Activated CD4-positive, alpha-beta T cell treated with anti-CD3 and anti-CD28 coated beads, Interleukin-2, amount 50 U/mL, for 4 hours (primary cell): ENCODE measurements at places on chromosomes 7 and 10.

DNA sequence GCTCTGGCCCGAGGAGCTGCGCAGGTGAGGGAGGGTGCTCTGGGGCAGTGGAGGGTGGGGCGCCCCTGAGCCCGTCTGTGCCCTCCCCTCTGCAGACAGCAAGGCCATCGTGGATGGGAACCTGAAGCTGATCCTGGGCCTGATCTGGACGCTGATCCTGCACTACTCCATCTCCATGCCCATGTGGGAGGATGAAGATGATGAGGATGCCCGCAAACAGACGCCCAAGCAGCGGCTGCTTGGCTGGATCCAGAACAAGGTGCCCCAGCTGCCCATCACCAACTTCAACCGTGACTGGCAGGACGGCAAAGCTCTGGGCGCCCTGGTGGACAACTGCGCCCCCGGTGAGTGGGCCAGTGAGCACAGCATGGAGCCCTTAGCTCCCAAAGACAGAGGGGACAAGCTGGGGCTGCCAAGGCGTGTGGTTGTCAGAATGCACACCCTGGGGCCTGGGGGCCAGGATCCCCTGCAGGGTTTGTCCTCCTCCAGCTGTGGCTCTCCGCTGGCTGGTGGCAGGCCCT is 5.1 kb downstream of the FLNC start:
- DNase-seq = no peak

- no peak for DNase-seq
Observed at GRCh38 chr7:8408871-8409270, 24.5 kb upstream of the NXPH1 start.

- no peak for DNase-seq
Observed at GRCh38 chr10:126087796-126088505, 191.6 kb downstream of the FANK1 start.

GRCh38 chr10:24408365-24408764 is 199.4 kb downstream of the KIAA1217 start:
- DNase-seq = no peak

DNA sequence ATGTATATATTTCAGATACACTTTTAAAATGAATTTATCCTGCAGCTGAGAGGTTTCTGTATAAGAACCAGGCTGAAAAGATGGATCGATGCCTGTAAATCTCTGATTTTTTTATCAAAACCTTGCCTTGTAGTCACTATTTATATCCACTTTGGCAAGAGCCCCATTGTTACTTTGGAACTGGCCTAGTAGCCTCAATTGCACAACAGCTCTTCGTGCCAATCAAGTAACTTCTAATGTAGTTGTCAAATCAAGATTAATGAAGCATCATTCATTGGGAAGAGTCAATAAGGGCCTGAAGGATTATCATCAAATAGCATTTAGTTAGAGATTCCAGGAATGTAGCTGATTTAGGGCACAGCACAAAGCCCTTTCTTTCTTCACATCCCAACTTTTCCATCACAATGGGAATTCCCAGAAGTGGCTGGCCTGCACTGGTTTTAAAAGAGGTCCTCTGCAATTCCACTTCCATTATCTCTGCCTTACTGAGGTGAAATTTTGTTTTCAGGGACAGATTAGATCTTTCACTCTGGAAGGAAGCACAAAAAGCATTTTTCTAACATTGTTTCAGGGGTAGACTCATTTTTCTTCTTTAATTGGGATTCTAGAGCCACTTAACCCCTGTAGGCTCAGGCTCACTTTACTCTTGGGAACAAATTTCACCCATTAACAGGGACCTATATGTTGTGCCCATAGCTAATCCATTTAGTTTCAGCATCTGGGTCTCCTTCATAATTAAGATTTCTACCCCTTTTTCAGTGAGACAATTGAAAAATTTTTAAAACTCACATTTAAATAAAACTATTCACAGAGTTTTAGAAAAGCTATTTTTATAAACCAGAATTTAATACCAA is 97.8 kb downstream of the CALCR start:
- DNase-seq = no peak

DNA sequence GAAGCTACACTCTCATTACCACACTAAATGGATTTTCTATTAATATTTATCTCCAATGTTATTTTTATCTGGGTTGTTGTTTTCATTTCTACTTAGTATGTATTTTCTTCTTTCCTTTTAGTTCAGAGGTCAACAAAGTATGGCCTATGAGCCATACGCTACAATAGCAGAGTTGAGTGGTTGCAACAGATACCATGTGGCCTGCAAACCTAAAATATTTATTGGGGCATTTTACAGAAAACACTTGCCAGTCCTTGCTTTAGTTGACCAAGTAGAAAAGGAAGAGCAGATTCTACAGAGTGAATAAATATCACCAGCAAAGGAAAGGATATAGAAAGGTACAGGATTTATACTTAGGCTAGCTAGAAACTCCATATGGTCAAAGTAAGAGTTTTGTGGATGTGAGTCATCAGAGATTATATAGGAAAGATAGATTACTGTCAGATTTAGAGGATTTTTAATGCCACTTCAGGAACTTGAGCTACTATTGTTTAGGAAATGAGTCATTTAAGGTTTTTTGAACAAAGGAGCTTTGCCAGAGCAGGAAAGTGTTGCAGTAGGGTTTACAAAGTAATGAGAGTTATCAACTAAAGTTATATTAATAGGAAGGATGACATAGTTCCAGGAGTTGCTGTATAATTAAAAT is 323.3 kb upstream of the KAT6B start:
- DNase-seq = no peak

GRCh38 chr10:7928536-7928935 is 110.2 kb downstream of the TAF3 start:
- no peak for DNase-seq

- DNase-seq = no peak
Observed at GRCh38 chr7:50362142-50362541, 57.6 kb downstream of the IKZF1 start.

DNA sequence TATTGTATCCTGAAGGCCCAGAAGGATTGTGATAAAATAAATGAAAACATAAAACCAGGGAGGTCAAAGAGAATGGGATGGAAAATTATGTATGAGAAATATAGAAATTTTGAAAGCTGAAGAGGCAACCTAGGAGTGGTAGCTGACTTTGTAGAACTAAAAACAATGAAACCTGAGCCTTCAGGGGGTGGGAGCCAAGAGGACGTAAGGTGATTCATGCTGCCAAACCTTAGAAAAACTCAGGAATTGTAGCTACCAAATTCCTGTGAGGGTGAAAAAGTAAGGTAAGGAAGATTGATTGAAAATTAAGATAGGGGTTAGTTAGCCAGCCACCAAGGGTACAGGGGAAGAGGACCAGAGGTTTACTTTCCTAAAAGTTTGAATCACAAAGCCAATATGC is 213.2 kb downstream of the KCND2 start:
- no peak for DNase-seq

- no peak for DNase-seq
Observed at GRCh38 chr7:127850195-127850594, 181.0 kb downstream of the LRRC4 start.

DNA sequence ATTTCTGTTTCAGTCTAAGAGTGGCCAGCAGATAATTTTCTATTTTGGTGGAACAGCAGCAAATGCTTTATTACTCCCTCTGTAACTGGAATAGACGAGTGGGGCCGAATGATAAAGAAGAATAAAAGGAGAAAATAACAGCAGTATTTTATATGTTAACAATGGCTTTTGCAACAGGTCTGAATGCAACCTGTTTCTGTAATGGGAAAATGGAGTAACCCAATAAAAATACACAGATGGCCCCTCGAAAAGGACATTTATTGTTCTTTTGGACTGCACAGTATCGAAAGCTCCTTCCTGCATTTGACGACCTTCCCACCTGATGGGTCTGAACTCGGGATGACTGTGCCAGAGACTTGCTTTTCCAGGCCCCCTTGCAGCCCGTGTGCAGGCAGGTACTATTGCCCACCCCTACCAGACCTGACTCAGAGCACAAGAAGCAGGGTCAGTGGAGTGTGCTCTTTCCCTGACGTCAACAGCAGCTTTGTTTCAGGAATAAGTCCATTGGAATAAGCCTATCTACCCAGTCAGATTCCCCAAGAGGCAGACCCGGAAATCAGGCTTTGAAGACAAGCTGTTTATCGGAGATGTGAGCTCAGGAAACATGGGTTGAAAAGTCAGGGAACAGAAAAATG is 306.5 kb upstream of the NEBL start:
- DNase-seq = no peak

DNA sequence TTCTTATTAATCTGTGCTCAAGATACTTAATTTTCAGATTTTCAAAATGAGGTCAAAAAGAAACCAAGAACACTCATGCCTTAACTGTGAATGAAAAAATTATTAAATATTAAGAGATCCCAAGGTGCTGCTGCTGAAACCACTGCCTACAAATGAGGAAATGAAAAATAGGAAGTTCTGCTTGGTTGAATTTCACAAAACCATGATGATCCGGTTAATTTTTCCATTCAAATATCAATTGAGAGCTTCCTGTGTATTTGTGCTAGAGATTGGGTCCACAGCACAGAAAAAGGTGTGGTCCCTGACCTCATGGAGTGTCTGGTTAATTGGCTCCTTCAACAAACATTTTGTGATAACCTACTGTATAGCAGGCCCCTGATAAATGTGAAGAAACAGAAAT is 132.7 kb upstream of the YAE1 start:
- no peak for DNase-seq

GRCh38 chr10:14601872-14602725 is 172.6 kb downstream of the FAM107B start:
- peak; percentile 52 for DNase-seq

DNA sequence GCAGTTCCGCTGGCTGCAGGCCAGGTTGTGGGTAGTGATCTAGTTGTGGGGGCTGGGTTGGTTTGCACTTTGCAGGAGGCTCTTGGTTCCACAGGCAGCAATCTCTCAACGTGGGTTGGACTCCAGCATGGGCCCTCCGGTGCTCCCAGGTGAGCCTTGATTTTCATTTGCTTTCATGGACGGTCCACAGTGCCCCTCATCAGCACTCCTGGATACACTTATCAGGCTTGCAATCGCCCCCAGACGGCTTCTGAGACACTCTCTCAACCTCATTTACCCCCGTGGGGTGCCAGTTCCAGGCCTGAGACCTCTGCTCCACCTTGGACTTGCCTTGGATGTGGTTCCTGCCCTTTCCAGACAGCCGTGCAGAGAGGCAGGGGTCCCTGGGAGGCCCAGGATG is 31.3 kb upstream of the ZNF273 start:
- no peak for DNase-seq

DNA sequence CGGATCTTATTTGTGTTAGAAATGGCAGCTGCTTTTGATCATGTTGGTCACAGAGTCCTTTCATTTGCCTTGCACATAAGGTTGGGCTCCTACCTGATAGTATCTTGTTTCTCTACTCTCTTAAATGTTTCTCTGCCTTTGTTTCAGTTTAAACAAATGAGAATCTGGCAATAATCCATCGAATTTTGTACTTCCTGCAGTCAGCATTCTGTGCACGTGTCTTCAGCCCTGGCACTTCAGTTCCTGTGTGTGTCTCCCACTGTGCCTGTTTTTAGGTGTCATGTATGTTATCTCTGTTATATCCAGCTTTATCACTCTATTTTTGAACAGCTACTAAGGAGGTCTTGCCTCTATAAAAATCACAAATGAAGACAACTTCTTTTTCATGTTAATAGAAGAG is 28.4 kb upstream of the PTER start:
- DNase-seq = no peak

GRCh38 chr7:155355745-155356144 is 58.1 kb downstream of the INSIG1 start:
- DNase-seq = no peak

GRCh38 chr7:86958380-86958779 is 101.1 kb downstream of the ELAPOR2 start:
- DNase-seq = no peak

DNA sequence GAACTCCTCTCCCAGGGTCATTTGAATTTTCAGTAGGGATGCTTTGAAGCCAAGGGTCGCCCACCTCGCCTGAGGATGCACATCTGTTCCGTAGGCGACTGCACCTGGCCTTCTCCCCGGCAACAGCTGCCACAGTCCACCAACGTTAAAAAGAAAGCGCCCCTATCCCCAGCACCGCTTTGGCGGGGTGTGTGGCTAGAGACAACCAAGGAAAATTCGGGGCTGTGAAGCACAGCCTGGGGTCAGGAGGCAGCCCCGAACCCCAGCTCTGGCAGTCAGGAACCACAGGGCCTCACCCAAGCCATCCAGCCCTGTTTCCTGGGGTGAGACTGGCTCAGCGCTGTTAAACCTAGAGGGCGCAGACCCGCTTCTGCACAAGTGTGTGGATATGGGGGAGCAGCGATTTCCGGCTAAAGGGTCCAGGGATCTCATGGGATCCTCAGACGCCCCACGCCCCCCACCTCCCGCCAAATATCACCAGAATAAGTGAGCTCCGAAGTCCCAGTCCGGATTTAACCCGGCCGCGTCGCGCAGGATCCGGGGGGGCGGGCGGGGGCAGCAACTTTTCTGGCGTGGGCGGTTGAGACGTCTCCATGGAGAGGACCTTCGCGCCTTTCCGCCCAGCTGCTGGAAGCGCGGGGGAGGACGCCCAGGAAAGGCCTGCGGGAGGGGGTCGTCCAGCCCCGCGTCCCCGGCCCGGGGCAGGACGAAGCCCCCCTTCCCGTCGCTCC is 822 bp downstream of the ZC3HAV1L start:
- peak; percentile 25 for DNase-seq

- DNase-seq = no peak
Observed at GRCh38 chr10:33382921-33383713, 48.6 kb upstream of the NRP1 start.
